CD4-positive, CD25-positive, alpha-beta regulatory T cell (primary cell): ENCODE measurements at places on chromosomes 6 and 20.

DNA sequence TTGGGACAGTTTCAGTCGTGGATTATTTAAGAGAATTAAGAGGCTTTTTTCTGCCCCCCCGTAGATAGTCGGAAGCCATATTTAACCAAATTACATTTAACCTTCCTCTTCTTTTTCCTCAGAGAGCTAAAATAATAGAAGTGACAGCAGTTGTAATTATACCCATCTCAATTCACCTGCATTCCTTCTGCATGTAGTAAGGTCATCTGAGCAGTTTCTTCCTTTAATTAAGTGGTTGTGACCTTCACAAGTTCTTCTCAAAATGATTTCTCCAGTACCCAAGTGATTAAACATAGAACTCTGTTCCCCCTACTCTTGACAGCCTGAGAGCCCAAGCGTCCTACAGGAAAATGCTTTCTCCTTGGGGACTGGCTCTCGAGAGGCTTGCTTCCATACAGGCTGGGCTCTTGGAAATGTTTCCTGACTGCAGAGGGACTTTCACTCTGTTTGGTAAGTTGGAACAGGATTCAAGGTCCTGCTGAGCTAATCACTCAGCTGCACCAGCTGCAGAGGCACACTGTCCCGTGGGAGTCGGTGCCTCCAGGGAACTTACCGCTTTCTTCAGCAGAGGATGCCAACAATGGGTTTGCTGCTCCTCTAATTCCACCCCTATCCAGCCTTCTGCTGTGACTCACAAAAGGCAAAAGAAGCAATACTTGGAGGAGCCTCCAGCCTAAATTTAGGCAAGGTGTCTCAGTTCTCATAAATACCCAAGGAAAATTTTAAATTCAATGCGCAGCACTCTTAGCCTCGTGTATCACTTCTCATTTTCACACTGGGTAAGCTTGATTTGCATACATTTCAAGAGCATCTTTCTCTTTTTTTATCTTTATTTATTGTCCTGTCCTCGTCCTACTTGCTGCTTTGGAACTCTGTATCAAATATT, 414.9 kb downstream of the KIF16B start:
- no peak for DNase-seq

- no peak for DNase-seq
Observed at GRCh38 chr6:86969573-86969972, 32.2 kb downstream of the HTR1E start.

DNA sequence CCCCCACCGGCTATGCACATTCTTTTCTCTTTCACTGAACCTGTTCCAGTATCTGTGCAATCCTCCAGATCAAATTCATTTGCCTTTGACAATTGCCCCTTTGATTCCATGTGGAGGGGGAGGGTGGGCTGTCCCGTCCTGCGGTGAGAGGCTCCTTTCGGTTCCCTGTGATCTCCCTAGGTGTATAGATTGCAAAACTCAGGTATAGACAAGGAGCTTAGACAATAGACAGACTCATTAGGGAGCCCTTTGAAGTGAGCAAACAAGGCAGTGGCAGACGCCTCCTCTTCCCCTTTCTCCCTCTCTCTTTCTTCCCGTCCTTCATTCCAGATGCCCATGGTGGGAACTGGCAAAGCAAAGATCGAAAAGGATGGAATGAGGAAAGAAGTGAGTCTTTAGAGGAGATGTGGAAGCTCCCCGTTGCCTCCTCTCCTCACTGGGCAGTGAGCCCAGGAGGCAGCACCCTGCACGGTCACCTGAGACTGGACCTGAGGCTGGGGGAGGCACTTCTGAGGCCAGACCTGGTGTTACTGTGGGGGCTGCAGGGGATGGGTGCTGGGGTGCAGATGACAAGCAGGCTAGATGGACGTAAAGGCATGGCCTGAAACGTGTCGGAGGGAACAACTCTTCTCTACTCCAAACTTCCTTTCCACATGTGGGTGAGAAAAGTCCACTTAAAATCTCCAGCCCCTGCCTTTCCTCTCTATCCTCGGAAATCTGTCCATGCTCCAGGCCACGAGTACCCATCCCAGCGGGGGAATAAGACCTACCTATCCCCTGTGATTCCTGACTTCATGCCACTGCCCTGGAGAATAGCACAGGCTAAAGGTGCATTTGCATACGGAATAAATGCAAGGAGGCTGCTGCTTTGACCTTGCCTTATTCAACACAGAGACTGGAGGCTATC, 256.6 kb upstream of the FOXQ1 start:
- no peak for DNase-seq

- no peak for DNase-seq
Observed at GRCh38 chr20:48463916-48464315, 363.9 kb downstream of the PREX1 start.

GRCh38 chr6:149331043-149331807, 13.7 kb downstream of the TAB2 start:
- DNase-seq, result no peak

- no peak for DNase-seq
Observed at GRCh38 chr6:56899311-56899710, 55.6 kb upstream of the BEND6 start.

GRCh38 chr6:53641348-53641747, 24.2 kb downstream of the KLHL31 start:
- no peak for DNase-seq

- no peak for DNase-seq
Observed at GRCh38 chr6:66788579-66788978, 1081.6 kb upstream of the EYS start.

- no peak for DNase-seq
Observed at GRCh38 chr6:161308075-161308655, 34.3 kb upstream of the AGPAT4 start.

- DNase-seq, result no peak
Observed at GRCh38 chr6:42834056-42834455, 45.4 kb upstream of the RPL7L1 start.

- no peak for DNase-seq
Observed at GRCh38 chr20:16290358-16290757, 282.9 kb downstream of the KIF16B start.

DNA sequence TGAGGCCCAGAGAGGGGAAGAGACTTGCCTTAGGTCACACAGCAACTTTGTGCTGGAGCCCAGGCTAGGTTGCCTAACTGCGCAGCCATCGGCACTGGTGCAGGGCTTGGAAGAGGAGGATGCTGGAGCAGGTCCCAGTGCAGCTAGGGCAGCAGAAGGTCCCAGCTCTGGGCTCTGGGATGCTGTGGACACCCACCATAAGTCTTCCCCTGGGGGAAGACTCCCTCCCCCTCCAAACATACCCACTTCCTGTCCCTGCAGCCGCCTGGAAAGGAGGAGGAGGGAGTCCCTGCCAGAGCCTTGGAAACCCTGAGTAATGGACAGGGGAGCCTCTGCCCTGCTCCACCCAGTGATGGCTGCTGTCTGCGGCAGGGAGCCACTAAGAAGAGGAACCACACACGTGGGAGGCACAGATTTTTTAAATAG, 93.6 kb downstream of the NCR2 start:
- no peak for DNase-seq

GRCh38 chr6:111550195-111550594, 55.5 kb downstream of the TRAF3IP2 start:
- no peak for DNase-seq

DNA sequence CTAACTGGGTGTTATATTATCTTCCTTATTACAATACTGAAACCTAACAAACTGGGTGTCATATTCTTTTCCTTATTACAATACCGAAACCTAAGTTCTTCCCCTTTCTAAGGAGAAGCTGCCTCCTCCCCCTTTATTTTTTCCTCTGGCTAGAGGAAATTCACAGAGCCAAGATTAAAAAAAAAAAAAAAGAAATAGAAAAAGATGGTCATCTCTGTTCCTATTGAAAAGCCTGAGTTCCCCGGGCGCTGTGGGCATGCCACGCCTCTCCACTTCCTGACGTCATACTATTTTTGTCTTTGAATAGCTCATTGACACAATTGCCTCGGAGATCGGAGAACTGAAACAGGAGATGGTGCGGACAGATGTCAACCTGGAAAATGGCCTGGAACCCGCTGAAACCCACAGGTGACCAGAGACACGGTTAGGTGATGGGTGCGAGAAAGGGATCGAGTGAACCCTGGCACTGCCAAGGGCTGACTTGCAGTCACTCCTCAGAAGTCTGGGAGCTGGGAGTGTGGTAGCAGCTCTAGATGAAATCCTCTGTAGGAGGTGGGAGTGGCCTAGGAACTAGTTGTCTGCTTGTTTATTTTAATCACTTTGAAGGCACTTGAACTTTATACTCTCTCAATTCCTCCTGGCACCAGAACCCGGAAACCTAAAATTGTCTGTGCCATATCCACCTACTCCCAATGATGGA, 82.2 kb upstream of the NAA20 start:
- no peak for DNase-seq

GRCh38 chr20:32737371-32738223, 5.7 kb downstream of the COMMD7 start:
- DNase-seq, result peak; percentile 11

GRCh38 chr6:163501439-163501838, 86.9 kb downstream of the QKI start:
- no peak for DNase-seq
